ENCODE measurements at places on chromosomes 16 and 17.

GRCh38 chr16:82082543-82083244 is 47.6 kb downstream of the HSD17B2 start:
- no peak for DNase-seq

DNA sequence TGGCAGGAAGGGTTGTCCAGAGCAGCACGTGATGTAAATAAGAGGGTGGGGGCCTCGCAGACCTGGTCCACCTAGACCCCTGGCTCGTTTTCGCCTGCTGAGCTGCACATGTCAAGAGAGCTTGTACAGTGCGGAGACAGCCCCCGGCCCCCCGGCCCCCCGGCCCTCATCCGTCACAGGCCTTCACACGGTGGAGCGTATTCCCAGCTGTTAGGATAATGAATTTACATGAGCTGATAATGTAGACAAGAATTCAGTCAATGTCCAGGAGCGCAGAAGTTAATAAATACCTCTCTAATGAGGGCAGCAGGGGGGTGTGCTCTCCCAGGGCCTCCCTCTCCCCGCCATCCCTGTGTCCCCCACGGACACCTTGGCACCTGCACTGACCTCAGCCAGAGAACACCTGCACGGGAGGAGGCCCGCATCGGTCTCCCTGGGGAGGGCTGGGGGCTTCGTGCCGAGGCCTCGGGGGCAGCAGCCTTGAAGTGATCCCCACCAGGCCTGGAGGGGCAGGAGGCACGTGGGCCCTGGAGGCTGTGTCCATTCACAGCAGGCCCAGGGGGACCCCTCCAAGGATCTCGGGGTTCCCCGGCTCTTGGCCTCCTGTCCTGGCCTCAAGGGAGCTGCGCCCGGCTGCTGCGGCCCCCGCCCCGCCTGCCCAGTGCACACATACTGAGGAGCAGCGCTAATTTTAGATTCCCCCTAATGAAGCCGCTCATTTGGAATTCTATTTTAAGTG is 14.6 kb downstream of the GSE1 start:
- no peak for DNase-seq

DNA sequence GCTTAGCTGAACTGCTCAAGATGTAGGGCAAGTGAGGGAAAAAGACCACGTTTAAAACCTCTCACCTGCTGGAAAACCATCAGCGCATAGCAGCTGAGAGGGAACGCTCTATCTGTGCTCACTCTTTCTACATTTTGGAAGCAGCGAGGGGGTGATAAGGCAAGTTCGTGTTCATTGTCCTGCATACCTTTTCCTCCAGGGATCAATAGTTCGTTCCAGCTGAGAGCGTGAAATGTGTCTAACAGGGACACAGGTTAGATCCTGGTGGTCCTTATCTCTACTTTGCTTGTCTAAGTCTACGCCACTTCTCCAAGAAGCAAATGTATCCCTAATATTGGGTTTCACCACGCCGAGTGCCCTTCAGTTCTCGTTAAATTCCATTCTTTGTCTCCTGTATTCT is 183.5 kb upstream of the ZFHX3 start:
- no peak for DNase-seq

DNA sequence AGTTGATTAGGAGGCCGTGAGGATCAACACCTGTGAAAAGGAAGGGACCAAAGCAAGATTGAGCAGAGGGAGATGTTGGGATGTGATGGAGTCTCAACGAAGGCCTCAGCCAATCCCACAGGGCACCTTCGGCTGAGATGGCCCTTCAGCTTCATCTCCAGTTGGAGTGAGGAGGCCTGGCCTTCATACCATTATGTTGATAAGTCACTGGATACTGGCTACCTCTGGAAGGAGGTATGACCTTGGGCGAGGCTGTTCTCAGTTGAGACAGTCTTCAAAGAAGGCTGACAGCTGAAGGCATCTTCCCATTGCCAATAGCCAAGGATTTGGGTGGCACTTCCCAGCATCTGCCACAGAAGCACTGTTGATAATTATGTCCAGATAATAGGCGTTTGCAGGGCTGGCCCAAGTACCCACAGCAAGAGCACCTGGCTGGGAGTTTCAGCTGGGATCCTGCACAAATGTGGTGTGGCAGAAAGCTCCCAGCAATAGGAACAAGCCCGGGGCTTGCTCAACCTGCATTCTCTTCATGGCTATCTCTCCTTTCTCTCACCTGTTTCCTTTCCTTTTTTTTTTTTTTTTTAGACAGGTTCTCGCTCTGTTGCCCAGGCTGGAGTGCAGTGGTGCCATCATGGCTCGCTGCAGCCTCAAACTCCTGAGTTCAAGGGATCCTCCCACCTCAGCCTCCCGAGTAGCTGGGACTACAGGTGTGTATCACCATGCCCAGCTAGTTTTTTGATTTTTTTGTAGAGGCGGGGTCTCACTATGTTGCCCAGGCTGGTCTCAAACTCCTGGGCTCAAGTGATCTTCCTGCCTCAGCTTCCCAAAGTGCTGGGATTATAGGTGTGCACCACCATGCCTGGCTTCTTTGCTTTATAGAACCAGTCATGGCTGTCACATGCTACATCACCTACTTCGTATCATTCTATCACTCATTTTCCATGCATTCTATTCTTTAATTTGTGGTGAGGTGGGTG is 18.2 kb upstream of the MAP3K14 start:
- DNase-seq: no peak

DNA sequence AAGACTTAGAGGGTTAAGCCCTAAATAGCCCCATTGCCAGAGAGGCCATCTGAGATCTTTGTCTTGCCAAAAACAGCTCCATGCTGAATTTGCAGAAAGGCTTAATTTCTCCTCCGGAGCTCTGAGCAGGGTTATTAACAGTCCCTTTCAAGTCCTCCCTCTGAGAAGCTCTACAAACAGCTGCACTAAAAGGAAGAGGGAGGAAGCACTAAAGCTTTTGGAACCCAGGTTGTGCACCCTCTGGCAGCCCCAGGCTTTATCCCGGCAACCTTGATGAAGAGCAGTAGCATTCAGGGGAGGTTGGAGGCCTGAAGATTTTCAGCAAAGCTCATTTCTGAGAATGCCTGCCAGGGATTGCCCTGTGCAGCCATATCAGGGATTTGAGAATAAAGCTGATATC is 554.7 kb downstream of the RBFOX1 start:
- no peak for DNase-seq

DNA sequence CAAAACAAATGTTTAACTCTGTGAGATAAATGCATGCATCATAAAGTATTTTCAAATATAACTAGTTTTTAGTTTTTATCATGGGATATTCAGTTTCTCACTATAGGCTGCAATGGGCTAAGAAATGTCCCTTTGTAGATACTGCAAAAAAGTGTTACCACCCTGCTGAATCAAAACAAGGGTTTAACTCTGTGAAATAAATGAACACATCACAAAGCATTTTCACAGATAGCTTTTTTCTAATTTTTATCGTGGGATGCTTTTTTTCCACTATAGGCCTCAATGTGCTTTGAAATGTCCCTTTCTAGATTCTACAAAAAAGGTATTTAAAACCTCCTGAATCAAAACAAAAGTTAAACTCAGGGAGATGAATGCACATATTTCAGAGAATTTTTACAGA is 541.1 kb downstream of the KCNJ18 start:
- no peak for DNase-seq

All from NCI-H1417 treated with DMSO at 0.1 percent for 48 hours (cell line).